ENCODE measurements at places on chromosomes 1 and 21.

DNA sequence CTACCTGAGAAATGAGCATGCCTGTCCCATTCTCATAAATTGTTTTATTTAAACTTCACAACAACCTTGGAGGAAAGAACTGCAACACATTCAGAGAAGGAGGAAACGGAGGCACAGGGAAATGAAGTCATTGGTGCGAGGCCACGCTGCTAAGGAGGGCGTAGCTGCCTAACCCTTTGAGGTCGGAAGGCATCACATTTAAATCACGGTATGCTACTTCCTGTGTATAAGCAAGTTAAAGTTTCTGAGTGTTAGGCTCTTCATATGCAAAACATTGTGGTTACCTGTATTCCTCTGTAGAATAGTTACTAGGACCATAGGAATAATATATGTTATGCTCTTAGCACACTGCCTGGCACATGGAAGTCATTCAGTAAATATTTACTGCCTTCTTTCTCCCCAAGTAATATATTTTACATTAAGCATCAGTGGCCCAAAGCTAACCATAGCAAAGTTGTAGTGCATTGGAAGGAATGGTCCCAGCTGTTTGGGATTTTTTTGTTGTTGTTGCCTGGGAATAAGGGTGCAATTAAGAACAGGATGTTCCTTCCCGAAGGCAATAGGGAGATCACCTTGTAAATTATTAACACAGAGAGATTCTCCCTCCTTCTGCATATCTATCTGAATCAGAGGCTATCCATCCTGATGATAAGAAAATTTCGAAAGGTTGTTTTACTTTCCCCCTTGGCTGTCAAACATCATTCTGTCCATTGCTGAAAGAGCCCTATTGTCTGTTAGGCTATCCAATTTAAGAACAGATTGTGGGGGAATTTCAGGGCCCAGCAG is 192.2 kb upstream of the C8B start:
- no peak for DNase-seq

DNA sequence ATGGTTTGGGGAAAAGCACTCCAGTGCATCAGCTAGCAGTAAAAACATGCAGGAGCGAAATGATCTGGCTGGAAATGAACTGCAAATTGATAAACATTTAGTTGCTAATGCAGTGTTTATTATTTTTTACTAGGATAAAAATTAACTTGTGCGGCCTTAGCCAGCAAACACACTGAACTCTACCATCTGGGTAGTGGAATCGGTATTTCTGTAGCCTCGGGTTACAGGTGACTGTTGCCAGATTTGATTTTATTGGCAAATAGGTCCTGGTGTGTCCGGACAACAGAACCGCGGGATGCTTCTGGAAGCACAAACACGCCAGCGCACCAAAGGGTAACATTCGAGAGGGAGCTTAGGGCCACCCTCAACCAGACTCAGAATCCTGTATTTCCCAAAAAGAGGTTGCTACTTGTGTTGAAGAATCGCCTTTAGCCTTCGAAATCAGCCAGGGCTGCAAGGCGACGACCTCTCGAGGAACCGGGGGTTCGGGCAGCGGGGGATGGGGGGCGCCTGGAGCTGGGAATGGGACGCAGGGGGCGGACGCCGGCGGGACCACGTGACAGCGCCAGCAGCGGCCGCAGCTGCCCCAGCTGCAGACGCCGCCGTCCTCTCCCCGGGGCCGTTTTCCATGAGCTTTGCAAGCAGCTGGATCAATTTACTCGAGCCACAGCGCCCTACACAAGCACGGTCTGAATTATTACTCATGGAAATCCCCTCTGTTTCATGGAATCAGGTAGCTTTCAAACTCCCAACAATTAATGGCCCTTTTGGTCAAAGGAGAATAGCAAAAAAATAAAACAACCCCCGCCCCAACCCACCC is 158.8 kb downstream of the TOMM20 start:
- DNase-seq, result peak; percentile 52

- no peak for DNase-seq
These were observed 4.3 kb upstream of the OR10Z1 start for GRCh38 chr1:158600735-158601134.

DNA sequence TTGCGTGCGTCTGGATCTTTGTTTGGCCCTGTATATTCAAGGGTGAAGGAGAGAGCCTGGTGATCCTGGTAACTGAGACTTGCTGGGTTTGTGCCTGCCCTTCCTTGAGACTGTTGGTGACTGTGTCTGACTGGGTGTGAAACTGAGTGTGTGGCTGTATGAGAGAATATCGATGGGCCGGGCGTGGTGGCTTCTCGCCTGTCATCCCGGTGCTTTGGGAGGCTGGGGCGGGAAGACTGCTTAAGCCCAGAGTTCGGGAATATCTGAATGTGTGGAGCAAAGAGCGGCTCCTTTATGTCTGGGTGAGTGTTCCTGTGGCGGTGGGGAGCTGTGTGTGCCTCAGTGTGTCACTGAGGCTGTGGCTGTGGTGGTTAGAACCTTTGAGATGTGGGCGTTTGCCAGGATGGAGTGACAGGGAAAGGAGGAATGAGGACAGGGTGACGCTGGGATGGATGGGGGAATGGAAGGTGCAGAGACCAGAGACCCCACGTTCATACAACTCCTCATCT is 2.7 kb upstream of the MARCKSL1 start:
- no peak for DNase-seq

GRCh38 chr1:14848203-14848602 is 249.7 kb downstream of the KAZN start:
- DNase-seq, result no peak

DNA sequence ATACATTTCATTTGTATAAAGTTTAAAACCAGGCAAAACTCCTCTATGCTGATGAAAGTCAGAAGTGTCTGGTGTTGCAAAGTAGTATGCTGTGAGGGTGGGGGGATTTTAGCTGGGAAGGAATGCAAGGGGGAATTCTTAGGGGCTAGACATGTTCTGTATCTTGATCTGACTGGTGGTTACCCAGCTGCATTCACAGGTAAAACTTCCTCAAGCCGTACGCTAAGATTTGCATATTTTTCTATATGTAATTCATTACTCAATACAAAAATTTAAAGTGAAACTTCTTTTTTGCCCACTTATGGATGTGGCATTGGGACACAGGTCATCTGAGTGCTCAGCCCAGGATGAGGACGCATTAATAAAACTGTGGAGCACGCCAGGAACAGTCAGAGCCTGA is 323.3 kb downstream of the PAPPA2 start:
- no peak for DNase-seq

DNA sequence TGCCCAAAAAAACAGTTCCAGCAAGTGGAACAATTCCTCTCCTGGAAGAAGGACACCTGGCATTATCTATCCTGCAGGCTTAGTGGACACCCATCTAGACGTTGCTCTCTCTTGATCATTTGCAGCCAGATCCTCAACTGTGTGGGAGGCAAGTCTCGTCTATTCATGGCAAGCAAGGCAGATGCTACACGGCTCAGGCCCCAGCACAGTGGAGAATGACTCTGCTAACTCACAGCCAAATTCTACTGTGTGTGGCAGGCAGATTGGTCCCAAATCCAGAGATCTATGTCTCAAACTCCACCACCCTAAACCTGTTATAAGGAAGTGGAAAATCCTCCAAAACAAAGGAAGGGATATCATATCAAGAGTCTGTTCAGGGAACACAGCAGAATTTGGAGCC is 7.0 kb downstream of the TNNT2 start:
- DNase-seq, result peak; percentile 7

DNA sequence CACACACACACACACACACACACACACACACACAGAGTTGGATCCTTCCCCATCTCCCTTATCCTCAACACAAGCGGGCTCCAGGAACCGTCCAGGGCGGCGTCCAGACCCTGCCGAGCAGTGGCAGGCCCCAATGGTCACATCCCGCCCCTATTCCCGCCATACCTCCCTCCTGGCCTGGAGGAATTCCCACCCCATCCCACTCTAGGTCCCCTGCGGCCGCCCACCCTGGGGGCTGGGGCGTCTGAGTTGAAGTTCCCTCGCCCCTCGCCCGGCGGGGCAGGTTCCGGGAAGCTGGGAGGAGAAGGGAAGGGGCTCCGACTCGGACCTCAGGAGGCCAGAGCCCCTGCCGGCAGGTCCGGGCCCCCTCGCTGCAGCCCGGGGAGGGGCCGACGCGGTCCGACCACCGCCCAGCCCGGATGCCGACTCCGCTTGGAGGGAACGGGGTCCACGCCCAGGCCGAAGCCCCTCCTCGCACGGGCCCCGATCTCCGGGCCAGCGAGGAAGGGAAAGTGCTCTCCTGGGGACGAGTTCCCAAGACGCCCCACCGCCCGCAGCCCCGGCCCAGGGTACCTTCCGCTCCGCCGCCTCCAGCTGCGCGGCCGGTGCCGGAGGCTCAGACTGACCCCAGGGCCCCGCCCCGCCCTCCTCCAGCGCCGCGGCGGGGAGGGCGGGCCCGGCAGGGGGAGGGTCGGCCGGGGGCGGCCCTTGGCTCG is at the start of gene RHOC:
RHOC (minus strand) TSS at position 623 of the 716 bp plus-strand sequence. CDS start 3,328 bp downstream, outside the sequence.
- DNase-seq, result peak; percentile 31

- DNase-seq, result no peak
These were observed 22.4 kb downstream of the LY9 start for GRCh38 chr1:160818207-160818937.

- DNase-seq, result no peak
These were observed 11.9 kb downstream of the ACTRT2 start for GRCh38 chr1:3033040-3033789.

DNA sequence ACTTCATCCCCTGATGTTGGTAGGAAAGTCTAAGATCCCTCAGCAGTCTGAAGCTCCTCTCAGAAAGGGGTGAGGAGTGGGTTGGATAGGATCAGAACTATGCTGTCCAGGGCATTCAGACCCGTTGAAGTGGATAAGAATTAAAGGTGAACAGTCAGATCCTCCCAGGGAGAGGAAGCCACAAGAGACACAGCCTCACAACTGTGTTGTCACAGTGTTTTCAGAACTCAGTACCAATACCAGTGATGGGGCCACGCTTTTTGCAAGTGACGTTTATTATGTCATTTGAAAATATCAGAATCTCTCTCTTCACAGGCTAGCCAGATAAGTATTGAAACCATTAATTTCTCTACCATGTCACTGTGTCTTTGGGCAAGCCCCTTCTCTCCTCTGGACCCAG is 15.4 kb upstream of the EPS15 start:
- peak; percentile 42 for DNase-seq

GRCh38 chr1:197526736-197527371 is 248.4 kb downstream of the DENND1B start:
- peak; percentile 36 for DNase-seq

- DNase-seq, result no peak
These were observed 52.1 kb upstream of the ACOT11 start for GRCh38 chr1:54495954-54496353.

DNA sequence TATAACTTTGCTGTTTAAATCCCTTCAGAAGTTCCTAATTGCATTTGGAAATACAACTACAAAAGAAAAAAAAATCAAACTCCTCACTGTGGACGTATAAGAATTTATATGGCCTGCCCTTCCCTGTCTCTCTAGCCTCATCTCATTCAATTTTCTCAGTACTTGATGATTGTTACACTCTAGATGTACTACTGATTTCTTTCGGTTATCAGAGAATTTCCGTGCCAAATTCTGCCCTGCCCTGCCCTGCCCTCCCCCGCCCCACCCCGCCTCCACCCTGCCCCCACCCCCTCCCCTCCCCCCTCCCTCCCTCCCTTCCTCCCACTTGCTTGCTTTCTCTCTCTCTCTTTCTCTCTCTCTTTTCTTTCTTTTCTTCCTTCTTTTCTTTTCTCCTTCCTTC is 71.7 kb upstream of the MPC2 start:
- DNase-seq, result no peak

GRCh38 chr1:26791148-26791547 is 3.4 kb downstream of the PIGV start:
- no peak for DNase-seq

- DNase-seq, result no peak
These were observed 6.6 kb downstream of the PLEKHN1 start for GRCh38 chr1:972726-973458.

- DNase-seq, result no peak
These were observed 6.2 kb upstream of the SLAMF1 start for GRCh38 chr1:160652924-160653619.

- DNase-seq, result peak; percentile 78
These were observed 34.8 kb downstream of the CHAF1B start for GRCh38 chr21:36419996-36420395.

GRCh38 chr1:22388671-22389450 is 62.8 kb upstream of the ZBTB40 start:
- no peak for DNase-seq

DNA sequence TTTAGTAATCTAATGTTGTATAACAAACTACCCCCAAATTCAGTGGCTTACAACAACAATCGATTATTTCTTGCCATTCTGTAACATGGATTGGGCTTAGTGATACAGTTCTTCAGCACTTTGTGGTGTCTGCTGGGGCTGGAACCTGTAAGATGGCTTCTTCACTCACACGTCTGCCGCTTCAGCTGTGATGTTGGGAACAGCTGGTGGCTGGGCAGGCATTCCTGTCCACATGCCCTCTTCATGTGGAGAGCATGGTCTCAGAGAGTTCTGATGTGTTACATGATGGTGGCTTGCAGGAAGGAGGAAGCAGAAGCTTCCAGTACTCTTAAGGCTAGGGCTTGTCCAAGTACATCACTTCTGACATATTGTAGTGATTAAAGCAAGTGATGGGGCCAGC is 276.9 kb downstream of the PTBP2 start:
- no peak for DNase-seq

DNA sequence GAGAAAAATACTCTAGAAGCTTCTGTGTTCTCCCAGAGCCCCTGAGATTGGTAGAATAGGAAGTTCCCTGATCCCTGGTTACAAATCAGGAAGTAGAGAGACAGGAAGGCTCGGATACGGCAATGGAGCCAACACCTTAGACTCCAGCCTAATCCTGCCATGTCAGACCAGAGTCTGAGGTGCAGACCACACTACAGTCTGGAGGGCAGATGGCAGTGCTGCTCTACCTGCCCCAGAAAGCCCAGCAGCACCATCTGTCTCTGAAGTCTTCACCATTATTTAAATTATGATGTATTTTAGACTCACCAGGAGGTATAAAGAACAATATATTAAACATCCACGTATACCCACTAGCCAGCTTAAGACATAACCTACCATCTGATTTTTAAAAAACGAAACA is 93.0 kb downstream of the MTR start:
- DNase-seq, result no peak
